RCC 7860 (cell line): ENCODE measurements at places on chromosomes 6 and 20.

GRCh38 chr6:19692506-19693298, 144.5 kb upstream of the ID4 start:
- no peak for DNase-seq

DNA sequence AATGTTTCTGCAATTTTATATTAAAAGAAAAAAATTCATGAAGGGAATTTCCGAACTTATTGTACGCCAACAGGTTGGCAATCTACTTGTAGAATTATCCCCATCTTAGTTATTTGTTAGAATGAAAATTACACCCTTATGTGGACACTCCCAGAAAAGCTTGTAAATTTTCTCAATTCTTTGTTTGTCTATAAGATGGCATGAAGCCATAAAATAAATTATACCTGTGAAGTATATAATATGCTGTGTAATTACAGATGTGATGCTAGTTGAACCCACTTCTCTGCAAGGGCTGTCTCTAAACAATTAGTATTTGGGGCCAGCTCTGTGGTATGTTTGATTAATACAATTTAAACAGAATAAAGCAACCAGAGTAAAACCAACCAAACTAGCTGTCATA, 52.1 kb upstream of the DSP start:
- no peak for DNase-seq

GRCh38 chr20:50730765-50731054, 670 bp upstream of the PARD6B start:
- no peak for DNase-seq

DNA sequence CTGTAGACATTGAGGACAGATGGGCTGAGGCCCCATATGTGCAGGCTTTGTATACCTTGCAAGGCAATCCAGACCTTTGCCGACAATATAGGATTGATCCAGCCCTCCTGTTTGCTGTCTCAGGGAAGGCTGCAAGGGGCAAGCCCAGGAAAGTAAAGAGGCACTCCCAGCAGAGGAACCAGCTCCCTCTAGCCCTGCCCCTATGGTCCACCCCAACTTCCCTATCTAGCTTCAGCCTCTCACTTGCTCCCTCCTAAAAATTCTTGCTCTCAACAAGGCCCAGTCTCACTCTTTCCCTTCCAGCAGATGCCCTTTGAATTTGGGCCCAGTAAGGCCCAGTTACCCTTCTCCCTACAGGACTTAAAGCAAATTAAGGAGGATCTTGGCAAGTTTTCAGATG, 92.6 kb downstream of the JARID2 start:
- DNase-seq = no peak

DNA sequence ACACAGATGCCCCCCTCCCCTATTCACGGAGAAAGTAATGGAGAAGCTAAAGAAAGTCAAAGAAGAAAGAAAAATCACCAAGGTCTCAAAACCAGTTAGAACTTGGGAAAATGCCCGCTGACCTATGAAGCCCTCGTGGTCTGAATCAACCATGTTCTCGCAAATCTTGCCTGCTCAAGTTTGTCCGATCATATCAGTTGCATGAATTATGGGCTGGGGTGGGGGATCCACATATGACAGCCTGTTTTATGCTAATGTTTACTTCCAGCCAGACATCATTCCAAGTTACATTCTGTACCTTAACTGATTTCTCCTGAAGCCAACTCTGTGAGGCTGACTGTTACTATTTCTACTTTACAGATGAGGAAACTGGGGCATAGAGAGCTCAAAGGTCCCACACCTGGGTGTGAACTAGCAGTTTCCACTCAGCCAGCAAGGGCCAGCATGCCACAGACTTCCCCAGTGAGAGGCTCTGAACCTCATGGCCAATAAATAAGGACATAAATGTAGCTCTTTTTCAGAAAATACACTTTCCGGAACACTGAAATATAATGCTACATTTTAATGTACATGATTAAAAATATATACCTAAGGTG, 2.1 kb downstream of the RNASET2 start:
- no peak for DNase-seq
